Pancreas (tissue), 10 donors: ENCODE measurements at places on chromosomes 2 and 18.

GRCh38 chr2:126208266-126208665, 447.7 kb upstream of the GYPC start:
- no peak for DNase-seq

GRCh38 chr2:239824866-239825704, 200.1 kb downstream of the NDUFA10 start:
- peak; percentile 21 for DNase-seq

- DNase-seq, result no peak
Observed at GRCh38 chr18:50659091-50660003, 99.5 kb downstream of the MAPK4 start.

GRCh38 chr2:30368258-30368657, 78.8 kb upstream of the LCLAT1 start:
- peak; percentile 86 for DNase-seq

DNA sequence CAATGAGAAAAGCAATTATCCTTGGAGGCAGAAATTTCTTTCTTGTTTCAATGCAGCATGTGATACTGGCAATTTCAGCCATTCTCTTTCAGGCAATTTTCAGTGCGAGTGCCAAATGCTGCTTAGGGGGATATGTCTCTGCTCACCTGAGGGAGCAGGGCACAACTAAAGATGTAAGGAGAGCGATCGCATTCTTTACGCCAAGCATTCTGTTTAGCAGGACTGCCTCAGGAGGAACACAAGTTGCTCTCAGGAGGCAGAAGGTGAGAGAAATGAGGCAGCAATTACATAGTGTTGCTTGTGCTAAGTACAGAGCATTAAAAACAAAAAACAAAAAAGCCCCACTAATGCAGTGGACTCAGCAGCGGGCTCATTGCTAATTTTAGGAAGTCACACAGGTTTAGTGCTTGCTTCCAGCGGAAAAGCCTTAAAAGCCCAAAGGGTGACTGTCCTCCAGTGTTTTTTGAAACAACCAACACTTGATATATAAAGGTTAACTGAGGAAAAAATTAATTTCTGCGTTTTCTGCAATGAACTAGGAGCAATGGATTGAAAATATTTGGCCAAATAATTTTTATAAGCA, 116.9 kb downstream of the METTL8 start:
- no peak for DNase-seq

- DNase-seq, result no peak
Observed at GRCh38 chr2:29753671-29754444, 167.5 kb downstream of the ALK start.

- DNase-seq, result no peak
Observed at GRCh38 chr2:85369500-85369899, 14.9 kb downstream of the ELMOD3 start.

GRCh38 chr2:83081826-83082690, 1377.0 kb downstream of the SUCLG1 start:
- DNase-seq, result no peak

GRCh38 chr18:36843784-36844183, 14.9 kb downstream of the KIAA1328 start:
- DNase-seq, result no peak

DNA sequence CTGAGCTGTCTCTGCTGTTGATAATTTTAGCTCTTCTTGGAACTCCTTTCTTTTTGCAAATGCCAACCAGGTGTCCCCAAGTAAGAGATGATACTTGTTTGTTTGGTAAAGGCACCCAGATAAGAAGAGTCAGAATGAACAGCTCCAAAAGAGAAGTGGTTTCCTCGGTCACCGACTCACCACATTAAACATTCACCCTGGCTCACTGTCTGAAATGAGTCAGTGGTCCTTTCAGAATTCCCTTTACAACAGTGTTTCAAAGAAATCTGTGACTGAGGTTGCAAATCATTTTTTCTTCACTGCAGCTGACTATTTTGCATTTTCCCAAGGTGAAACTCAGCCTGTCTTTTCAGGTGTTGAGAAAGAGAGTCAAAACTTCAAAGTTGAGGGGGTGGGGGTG, 16.2 kb upstream of the CXCR4 start:
- no peak for DNase-seq

GRCh38 chr18:30093376-30093775, 949.2 kb downstream of the DSC3 start:
- DNase-seq, result no peak

- DNase-seq, result no peak
Observed at GRCh38 chr18:28189400-28190239, 12.7 kb upstream of the CDH2 start.

GRCh38 chr2:240886678-240887609, 9.0 kb downstream of the MAB21L4 start:
- no peak for DNase-seq

- DNase-seq, result no peak
Observed at GRCh38 chr2:60352491-60353405, 200.7 kb downstream of the BCL11A start.

- DNase-seq, result no peak
Observed at GRCh38 chr18:62577765-62578164, 54.9 kb downstream of the ZCCHC2 start.

DNA sequence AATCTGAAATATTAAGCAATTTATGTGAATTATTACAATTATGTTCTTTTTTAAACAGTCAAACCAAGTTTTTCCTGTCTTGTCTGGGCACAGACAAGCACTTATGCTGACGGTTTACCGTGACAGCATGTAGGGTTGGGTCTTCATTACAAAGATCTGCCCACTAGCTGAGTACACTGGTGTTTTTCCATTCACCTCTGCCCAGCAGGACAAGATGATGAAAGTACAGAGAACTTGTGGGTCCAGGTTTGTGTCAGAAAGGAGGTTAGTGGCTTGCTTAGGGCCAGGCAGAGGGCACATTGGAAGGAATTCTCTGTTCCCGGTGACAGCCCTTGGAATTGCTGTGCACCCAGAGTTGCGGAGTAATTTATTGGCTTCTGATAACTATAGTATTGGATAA, 14.0 kb downstream of the NABP1 start:
- no peak for DNase-seq

DNA sequence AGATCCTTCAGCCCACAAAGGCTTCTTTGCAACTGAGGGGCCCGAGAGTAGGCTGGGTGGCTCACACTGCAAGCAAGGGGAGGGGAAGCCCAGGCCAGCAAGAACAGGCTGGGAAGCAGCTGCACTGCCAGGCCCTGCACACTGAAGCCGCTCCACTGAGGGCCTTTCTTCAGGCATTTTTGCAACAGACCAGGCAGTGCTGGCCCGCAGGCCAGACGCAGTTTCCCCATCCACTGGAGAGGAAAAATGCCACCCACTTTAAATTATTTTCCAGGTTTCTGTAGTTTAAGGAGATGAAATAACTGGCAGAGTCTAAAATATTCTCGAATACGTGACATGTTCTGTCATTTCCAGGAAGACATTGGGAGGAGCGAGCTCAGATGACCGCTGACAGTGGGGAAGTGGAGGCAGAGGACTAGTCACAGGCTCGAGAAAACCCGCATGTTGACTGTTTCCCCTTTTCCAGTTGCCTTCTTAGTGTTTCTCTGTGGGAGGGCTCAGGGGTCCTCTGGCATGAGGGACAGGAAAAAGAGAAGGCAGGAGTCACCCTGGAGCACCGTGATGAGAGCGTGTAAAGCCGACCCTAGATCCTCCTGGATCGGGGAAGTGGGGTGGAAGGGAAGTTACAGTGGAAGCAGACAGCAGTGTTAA, 53.3 kb upstream of the B3GNT7 start:
- no peak for DNase-seq

DNA sequence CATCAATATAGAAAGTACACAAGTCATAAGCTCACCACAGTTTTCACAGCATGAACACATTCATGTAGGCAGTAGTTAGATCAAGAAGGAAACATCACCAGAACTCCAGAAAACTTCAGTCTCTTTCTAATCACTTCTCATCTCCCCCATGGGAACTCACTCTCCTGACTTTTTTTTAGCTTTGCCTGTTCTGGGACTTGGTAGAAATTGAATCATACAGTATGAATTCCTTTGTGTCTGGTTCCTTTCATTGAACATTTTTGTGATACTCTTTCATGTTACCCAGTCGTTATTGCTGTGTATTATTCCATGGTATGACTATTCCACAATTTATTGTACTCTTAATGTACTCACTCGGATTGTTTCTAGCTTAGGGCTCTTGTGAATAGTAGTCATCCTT, 160.2 kb downstream of the TAF4B start:
- DNase-seq, result no peak

DNA sequence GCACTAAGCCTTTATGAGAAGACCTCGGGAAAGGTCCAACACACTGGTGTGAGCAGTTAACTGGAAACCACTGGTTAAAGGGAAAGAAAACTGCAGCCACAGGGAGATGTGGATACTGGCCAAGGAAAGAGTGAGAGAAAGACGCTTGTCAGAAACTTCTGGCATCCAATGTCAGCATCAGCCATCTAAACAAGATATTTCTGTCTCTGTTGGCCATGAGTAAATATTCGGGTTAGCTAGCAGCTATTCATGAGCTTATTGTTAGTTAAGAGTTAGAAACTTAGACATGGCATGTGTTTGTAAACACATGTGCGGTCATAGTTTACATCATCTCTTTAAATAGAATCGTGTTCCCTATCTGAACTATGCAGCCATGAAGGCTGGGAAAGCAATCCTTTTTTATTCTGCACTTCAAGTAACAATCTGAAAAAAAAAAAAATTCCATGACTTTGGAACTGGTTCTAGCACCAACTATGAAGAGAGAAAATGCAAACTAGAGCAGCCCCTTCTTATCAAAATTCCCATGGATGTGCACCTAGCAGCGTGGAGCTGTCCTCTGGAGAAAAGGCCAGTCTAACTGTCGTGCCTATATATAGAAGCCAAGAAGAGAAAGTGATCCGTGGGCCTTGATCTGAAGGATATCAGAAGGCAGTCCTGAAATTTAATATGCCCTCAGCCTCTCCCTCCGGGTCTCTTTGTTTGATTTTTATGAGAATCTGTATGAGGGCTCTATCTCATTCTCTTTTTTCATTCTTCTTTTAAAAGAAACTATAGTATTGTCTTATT, 84.0 kb upstream of the RFX8 start:
- no peak for DNase-seq

- no peak for DNase-seq
Observed at GRCh38 chr2:165791421-165792103, 2.5 kb downstream of the GALNT3 start.

GRCh38 chr2:110120171-110121051, 4.8 kb upstream of the MALL start:
- DNase-seq, result no peak

DNA sequence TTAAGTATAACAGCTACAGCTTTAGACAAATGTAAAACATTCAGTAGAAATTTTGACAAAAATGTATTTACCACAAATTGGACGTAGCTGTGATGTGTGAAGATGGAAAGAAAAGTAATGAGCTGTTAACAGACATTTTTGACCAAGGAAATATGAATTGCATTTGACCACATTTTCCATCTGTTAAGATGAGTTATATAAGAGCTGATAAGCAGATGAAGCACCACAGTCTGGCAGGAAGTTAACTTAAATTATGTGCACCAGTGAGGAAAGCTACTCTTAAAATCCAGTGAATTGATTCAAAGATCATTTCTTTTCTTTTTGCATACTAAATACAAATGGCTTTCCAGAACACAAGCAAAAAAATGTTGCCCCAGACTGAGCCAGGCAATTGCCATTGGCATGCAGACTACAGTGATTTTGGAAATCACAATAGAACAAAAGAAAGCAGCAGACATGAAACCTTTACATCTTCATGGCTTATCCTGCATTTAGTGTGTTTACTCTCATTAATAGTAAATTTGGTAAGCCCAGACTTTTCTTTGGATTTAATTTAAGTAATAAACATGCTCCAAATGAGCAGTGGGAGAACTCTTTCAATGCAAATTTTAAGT, 493.7 kb downstream of the TMX3 start:
- no peak for DNase-seq

DNA sequence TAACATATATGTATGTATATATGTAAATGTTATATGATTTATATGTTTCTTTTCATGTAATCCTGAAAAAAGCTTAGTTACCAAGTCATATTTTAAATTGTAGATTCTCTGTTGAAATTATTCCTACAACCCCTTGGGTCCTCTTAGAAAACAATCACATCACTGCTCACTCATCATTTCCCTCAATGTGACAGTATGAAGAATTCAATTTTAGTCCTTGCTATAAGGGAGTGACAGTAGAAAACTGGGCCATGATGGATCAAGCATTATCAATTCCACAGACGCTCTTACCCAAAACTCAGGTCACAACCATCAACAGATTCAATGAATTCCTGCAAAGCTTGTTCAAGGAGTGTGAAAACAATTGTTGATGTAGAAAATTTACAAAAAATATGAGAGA, 1389.5 kb upstream of the ACVR2A start:
- no peak for DNase-seq

- no peak for DNase-seq
Observed at GRCh38 chr18:71040161-71040560, 751.3 kb downstream of the SOCS6 start.

GRCh38 chr18:33375829-33376228, 64.7 kb downstream of the CCDC178 start:
- no peak for DNase-seq

- DNase-seq, result no peak
Observed at GRCh38 chr2:226860087-226860486, 24.2 kb downstream of the RHBDD1 start.

GRCh38 chr2:111055735-111056134, 65.0 kb upstream of the BCL2L11 start:
- no peak for DNase-seq

DNA sequence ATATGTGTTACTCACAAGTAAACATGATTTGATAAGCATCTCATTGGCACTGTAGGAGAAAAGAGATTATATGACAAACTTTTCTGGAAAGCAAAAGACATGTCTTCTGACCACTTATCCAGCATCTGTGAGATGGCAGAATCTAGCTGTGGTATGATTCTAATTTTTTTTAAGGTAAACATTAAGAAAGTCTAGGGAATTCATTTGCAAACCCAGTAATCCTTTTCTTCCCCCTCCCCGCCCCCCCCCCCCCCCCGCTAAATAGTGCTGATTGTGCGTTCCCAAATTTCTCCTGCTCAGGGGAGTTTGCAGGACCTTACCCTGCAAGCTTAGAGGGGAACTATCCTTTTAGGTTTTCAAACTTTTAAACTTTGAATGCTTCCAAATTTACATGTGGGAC, 12.1 kb downstream of the MRPL44 start:
- DNase-seq, result no peak

DNA sequence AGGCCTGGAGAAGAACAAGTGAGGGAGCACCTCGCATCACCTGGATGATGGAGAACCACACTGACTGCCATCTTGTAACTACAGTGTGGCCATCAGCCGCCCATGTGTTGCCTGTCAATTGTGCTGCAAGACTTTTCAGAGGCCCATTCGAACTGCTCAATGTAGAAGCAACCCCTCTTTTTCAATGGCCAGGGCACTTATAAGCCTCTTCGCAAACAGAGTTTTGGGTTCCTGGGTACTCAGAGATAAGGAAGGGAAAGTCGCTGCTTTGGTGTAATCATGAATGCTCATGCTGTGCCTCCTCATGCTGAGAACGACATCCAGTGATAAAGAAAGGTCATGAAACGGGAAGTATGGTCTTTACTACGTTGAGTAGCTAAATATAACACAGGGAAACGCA, 143.9 kb upstream of the SLC39A10 start:
- DNase-seq, result no peak

GRCh38 chr18:13393338-13393737, 174.8 kb downstream of the LDLRAD4 start:
- DNase-seq, result no peak
